ENCODE measurements at places on chromosomes 4 and X. TPM values are rescaled to one million over a fixed set of nuclear protein-coding genes. Genes with fewer than 3 reads are reported as not detected.

The SMPX gene
- 912 TPM for total RNA-seq

- H3K4me3 ChIP-seq: no peak overlapping the region
- H3K27me3 ChIP-seq: no peaks in the 10 kb centered on the region
- H3K27ac ChIP-seq: no peak overlapping the region
- H3K36me3 ChIP-seq: no peaks in the 10 kb centered on the region
- H3K4me1 ChIP-seq: no peaks in the 10 kb centered on the region
- DNase-seq: no peak
Observed at GRCh38 chrX:29043746-29044145, 456.5 kb downstream of the IL1RAPL1 start.

- no peaks in the 10 kb centered on the region for H3K27me3 ChIP-seq
- no peak for DNase-seq
- no peaks in the 10 kb centered on the region for H3K36me3 ChIP-seq
- H3K4me3 ChIP-seq: no peak overlapping the region
- no peaks in the 10 kb centered on the region for H3K4me1 ChIP-seq
Observed at GRCh38 chrX:68731254-68731653, 83.8 kb downstream of the STARD8 start.

DNA sequence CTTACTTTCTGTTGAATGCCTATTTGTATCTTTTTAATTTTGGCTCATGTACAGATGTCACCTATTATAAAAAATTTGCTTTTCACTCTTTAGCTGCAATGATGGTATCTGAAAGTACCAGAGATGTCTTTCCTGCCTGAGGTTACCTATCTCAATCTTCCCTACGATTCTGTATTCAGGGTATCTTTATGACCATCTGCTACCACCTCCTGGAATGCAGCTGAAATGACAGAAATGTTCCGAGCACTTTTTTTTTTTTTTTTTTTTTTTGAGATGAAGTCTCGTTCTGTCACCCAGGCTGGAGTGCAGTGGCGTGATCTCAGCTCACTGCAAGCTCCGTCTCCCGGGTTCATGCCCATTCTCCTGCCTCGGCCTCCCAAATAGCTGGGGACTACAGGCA lies 136.4 kb downstream of the REPS2 start:
- H3K36me3 ChIP-seq: no peaks in the 10 kb centered on the region
- peaks cover 7% of the 10 kb centered on the region for H3K4me1 ChIP-seq
- no peak overlapping the region for H3K27ac ChIP-seq

- DNase-seq: no peak
- peaks cover 7% of the 10 kb centered on the region for H3K27me3 ChIP-seq
- no peaks in the 10 kb centered on the region for H3K36me3 ChIP-seq
- no peak overlapping the region for H3K27ac ChIP-seq
Observed at GRCh38 chr4:112402098-112402497, 104.9 kb downstream of the ALPK1 start.

The CFP gene
- total RNA-seq: 0.09 TPM

GRCh38 chrX:151287954-151288353 lies 109.1 kb upstream of the VMA21 start:
- H3K27ac ChIP-seq: no peak overlapping the region
- H3K27me3 ChIP-seq: no peaks in the 10 kb centered on the region

DNA sequence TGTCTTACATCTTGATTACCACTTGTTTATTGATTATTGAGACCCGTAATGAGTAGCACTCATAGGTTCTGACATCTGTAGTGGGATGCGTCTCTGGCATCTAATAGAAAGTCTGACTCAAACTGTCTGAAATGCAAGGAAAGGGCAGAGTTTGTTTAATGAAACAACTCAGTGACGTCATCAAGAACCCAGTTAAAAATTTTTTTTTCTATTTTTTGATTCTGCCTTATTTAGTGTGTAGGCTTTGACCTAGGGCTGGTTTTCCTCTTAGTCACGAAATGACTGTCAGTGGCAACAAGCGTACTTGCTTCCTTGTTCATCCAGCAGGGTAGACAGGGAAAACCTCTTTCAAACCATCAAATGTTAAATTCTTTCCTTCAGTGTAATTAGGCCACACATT lies 3.1 kb upstream of the CDKL5 start:
- peak; percentile 55 for DNase-seq
- H3K4me3 ChIP-seq: no peak overlapping the region
- no peaks in the 10 kb centered on the region for H3K36me3 ChIP-seq
- H3K4me1 ChIP-seq: no peaks in the 10 kb centered on the region
- no peak overlapping the region for H3K27ac ChIP-seq

DNA sequence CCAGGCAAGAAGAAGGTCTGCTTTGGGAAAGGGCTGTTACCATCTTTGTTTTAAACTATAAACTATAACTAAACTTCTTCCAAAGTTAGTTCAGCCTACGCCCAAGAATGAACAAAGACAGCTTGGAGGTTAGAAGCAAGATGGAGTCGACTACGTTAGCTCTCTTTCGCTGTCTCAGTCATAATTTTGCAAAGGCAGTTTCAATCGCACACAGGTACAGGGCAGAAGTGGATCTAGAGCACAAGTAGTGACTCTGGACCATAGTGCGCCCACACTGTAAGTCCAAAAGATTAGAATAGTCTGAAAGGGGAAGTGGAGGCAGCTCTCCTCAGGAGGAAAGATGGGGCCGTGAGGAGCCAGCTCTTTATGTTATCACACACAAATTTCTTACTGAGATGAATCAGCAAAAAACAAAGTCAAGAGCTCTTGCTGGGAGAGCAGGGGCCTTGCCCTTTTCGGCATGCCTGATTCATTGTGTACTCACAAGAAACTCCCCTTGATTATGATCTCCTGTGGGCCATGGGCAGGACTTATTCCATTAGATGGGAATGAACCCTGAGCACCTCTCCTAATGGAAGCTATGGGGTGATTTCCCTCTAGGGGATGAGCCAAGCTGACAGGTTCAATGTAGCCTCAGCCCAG lies 58.6 kb downstream of the FUNDC1 start:
- no peaks in the 10 kb centered on the region for H3K27me3 ChIP-seq
- peaks cover 3% of the 10 kb centered on the region for H3K4me1 ChIP-seq
- H3K27ac ChIP-seq: no peak overlapping the region
- no peaks in the 10 kb centered on the region for H3K36me3 ChIP-seq

The ZXDB gene
- total RNA-seq: 16.7 TPM

The BBS12 gene
- total RNA-seq: 3.2 TPM

DNA sequence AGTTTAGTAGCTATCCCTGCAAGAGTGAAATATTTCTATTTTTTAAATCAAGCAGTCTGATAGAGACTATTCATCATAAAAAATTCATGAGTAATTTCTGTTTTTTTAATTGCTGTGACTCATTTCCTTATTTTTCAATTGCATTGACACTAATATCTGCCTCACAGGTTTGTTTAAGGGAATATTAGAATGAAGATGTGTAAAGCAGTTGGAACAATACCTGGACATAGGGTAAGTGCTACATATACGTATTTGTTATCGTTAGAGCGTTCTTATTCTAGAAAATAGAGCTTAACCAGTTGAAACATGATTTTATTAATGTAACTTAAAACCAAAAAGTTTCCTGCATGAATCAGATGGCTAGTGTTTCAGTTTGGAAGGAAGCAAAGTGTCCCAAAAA lies 2211.3 kb downstream of the PCDH7 start:
- no peak overlapping the region for H3K27ac ChIP-seq
- no peak overlapping the region for H3K4me3 ChIP-seq
- H3K27me3 ChIP-seq: no peaks in the 10 kb centered on the region
- no peak for DNase-seq

- no peaks in the 10 kb centered on the region for H3K36me3 ChIP-seq
- peaks cover 39% of the 10 kb centered on the region for H3K4me1 ChIP-seq
- peaks cover 14% of the 10 kb centered on the region for H3K27me3 ChIP-seq
- H3K27ac ChIP-seq: no peak overlapping the region
- peak overlapping the region; percentile 71 for H3K4me3 ChIP-seq
Observed at GRCh38 chr4:139557556-139558110, 1.6 kb upstream of the SETD7 start.
